ENCODE measurements at places on chromosomes 4 and X. TPM values are rescaled to one million over a fixed set of nuclear protein-coding genes. Genes with fewer than 3 reads are reported as not detected.

The DDIT4L gene
- polyA plus RNA-seq, result not detected

The PLCXD1 gene
- polyA plus RNA-seq, result 2.7 TPM

The CXorf65 gene
- polyA plus RNA-seq, result not detected

The CLIC2 gene
- 0.21 TPM for polyA plus RNA-seq

- H3K4me3 ChIP-seq, result no peak overlapping the region
- no peak overlapping the region for H3K27ac ChIP-seq
- H3K27me3 ChIP-seq, result no peaks in the 10 kb centered on the region
- no peaks in the 10 kb centered on the region for H3K36me3 ChIP-seq
- DNase-seq, result no peak
- no peaks in the 10 kb centered on the region for H3K4me1 ChIP-seq
These were observed 545.5 kb upstream of the HTR2C start for GRCh38 chrX:114038358-114038757.

DNA sequence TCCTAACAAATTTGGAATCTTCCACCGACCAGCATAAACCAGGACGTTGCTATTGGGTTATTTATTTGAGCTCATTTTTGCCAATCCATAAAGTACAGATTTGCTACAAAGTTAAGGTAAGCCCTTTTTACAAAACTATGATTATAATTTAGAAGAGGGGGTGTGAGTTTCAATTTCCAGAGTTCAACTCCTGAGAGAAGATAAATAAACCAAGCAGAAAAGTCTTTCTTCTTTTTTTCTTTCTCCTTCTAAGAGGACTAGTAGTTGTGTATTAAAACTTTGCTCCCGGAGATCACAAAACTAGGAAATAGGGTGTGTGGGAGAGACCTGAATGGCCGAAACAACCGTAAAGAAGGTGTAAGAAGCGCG lies 2.6 kb downstream of the PITX2 start:
- peak overlapping the region; percentile 71 for H3K4me3 ChIP-seq
- peaks cover 100% of the 10 kb centered on the region for H3K27me3 ChIP-seq
- no peak overlapping the region for H3K27ac ChIP-seq

DNA sequence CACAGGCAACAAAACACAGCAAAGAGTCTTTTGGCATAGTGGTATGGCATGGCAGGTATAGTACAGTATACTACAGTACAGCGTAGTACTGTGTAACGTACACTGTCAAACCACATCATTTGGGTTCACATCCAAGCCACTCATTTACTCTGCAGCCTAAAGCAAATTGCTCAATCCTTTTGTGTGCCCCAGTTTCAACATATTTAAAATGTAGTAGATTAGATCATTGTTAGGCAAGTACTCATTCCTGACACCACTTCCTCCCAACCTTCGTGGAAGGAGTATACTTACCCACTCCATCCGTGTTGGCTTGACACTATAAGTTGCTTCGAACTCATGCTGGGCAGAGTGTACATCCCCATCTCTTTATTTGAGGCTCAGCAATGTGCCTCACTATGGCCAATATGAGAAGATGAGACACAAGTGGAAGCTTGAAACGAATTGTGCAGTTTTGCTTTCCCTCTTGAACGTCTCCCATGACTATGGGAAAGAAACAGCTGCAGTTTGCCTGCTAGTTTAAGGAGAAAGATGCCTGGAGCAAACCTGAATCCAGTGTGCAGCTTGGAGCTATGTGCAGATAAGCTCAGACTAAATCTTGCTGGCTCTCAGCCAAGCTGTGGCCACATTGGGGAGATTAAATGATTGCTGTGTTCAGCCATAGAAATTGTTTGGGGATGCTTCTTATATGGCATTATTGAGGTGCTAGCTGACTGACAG lies 85.7 kb upstream of the TBL1X start:
- peaks cover 5% of the 10 kb centered on the region for H3K36me3 ChIP-seq
- peaks cover 13% of the 10 kb centered on the region for H3K4me1 ChIP-seq
- DNase-seq, result no peak
- no peak overlapping the region for H3K4me3 ChIP-seq
- H3K27ac ChIP-seq, result no peak overlapping the region
- no peaks in the 10 kb centered on the region for H3K27me3 ChIP-seq

DNA sequence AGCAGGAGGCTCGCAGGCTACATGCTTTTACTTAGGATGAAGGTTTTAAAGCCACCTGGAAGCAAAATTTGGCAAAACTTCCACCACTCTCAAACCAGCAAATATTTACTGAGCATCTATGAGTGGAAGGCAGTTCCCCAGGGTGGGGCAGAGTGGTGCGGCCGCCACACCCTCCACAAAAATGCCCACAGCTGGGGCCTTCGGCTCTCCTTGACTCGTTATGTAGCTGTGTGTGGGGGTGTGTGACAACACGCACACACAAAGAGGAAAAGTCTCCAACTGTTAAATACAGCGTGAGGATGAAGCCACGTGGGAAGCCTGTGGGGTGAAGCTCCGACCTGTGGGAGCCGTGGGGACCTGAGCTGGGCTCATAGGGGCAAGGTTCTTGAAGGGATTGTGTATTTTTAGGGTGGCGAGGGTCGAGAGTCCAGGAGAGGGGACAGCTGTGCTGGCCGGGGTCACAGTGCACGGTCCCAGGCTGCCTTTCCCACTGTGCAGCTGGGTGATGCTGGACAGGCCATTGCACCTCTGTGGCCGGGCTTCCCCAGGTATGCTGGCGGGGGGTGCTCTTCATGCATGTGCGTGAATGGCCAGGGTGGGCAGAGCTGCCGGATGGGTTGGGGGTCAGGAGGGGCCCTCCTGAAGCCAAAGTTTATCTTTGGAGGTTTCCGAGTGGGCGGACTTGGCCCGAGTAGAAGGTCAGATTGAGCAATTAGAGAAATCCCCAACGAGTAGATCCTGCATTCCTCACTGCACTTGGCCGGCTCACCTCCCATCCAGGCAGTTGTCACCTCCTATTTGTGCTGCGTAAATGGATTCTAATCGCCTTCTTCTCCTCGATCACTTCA lies 25.4 kb downstream of the SORCS2 start:
- H3K4me3 ChIP-seq, result no peak overlapping the region
- H3K36me3 ChIP-seq, result no peaks in the 10 kb centered on the region
- DNase-seq, result no peak
- no peak overlapping the region for H3K27ac ChIP-seq
- H3K27me3 ChIP-seq, result peaks cover 4% of the 10 kb centered on the region
- no peaks in the 10 kb centered on the region for H3K4me1 ChIP-seq

DNA sequence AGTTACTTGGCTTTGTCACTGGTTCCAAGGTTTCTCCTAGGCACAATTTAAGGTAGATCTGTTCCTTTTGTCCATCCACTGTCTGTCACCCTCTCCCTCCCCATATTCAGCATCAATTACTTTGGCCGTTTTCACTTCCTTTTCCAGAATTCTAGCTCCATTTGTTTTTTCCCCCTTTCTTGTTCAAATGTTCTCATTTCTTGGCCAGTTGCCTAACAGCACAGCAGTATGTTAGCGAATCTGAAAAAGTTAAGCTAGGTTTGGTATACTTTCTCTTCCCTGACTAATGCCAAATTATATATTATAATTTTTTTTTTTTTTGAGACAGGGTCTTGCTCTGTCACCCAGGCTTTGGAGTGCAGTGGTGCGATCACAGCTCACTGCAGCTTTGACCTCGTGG lies 409.1 kb upstream of the TEX13C start:
- no peaks in the 10 kb centered on the region for H3K36me3 ChIP-seq
- no peaks in the 10 kb centered on the region for H3K27me3 ChIP-seq
- no peaks in the 10 kb centered on the region for H3K4me1 ChIP-seq
- H3K27ac ChIP-seq, result no peak overlapping the region
- H3K4me3 ChIP-seq, result no peak overlapping the region

DNA sequence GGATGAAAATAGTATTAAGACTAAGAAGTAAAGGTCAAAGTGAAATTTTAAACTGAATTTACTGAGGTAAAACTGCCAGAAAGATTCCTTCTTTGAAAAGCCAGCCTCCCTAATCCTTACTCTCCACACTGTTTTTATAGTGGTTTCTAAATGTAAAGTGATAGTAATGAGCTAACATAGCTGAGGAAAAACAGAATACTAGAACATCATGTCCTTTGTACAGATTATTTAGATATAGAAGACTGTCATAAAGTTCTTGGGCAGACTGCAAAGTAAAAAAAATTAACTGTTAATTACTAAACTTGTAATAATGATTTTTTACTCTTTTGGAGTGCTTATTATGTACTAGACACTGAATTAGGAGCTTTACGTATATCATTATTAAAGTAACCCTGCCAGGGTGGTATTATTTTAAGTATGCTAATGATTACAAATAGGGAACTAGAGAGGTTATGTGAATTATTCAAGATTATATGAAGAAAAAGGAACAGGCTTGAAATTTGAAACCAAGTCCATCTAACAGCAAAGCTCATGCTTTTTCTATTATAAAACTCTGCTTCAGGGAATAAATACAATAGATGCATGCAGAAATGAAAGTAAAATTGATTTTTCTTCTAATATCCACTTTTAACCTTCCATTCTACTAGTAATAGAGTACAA lies 150.5 kb downstream of the TBCK start:
- peaks cover 66% of the 10 kb centered on the region for H3K36me3 ChIP-seq
- DNase-seq, result no peak

DNA sequence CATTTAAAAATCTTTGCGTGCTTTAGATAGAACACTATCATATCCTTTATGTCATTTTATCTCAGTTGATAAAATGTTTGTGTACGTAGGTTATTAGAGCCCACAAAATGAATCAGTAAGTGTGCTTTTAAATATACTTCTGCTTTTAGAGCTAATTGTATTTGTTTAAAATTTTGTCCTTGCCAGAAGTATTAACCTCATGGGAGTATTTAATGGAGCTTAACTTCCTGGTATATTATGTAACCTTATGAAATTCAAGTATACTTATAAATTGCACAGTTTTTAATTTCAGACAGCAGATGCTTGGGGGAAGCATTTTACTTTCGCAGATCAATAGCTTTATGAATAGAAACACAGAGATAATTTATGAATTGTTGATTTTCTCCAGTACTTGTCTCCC lies 90.2 kb downstream of the DIPK2B start:
- no peaks in the 10 kb centered on the region for H3K4me1 ChIP-seq
- DNase-seq, result no peak
- peaks cover 20% of the 10 kb centered on the region for H3K36me3 ChIP-seq
- no peak overlapping the region for H3K4me3 ChIP-seq
- H3K27me3 ChIP-seq, result no peaks in the 10 kb centered on the region

DNA sequence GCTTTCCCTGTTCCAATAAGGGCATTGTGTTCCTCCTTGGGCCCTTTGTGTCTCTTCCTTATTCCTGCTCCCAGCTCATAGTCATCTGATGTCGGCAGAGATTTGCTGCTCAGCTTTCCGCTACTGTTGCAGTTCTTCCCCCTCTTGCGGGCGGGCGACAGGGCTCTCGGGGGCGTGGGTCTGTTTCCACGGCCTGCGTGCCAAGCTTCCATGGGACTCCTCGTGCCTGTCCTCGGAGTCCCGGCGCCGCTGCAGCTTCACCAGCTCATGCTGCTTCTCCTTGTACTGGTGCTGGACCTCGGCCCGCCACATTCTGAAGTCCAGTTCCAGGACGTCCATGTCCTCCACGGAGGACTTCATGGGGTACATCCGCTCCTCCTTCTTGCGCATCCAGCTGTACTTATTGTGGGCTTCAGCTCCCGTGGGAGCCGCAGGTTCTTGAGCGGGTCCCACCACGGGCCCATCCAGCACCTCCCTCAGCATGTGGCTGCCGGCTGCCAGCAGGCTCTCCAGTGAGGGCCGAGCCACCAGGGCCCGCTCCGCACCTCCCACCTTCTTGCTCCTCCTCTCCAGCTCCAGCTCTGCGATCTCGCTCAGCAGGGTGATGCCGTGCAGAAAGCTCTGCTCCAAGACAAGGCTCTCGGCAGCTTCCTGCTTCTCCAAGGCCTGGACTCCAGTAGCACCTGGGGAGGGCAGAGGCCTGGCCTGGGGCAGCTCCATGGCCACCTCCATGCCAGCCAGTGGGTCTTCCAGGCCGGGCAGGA lies 74.1 kb upstream of the UCP1 start:
- no peak overlapping the region for H3K4me3 ChIP-seq
- no peaks in the 10 kb centered on the region for H3K36me3 ChIP-seq
- H3K27me3 ChIP-seq, result peaks cover 10% of the 10 kb centered on the region
- H3K27ac ChIP-seq, result no peak overlapping the region

- no peaks in the 10 kb centered on the region for H3K27me3 ChIP-seq
- no peak overlapping the region for H3K4me3 ChIP-seq
- peaks cover 25% of the 10 kb centered on the region for H3K4me1 ChIP-seq
- no peak for DNase-seq
- H3K27ac ChIP-seq, result no peak overlapping the region
These were observed 92.1 kb downstream of the AFF1 start for GRCh38 chr4:87026800-87027495.

DNA sequence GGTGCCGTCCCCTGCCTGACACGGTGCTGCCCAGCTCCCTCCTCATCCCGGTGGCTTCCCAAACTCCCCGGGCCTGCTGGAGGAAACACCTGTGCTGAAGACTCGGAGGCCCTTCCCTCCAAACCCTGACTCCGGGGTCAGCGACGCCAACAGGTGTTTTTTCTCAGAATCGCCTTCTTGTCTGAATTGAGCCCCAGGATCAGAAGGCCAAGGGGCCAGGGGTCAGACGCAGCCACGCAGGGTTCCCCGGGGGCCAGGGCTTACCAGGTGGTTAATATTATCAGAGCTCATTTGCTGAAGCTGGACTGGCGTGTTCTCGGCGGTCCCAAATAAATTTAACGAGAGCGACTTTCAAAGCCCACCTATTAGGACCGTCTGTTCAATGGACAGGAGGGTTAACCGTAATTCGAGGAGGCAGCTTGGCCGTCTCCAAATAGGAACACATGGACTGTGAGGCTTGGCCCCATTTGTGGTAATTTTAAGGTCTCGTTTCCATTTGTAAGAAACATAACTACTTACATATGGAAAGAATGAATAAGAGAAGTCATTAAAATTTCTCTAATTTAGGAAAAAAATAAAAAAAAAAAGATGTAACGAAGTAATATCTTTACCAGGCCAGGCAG lies 239.3 kb downstream of the CRLF2 start:
- no peaks in the 10 kb centered on the region for H3K4me1 ChIP-seq
- no peak overlapping the region for H3K4me3 ChIP-seq
- H3K27ac ChIP-seq, result no peak overlapping the region
- peaks cover 24% of the 10 kb centered on the region for H3K27me3 ChIP-seq
- no peak for DNase-seq

DNA sequence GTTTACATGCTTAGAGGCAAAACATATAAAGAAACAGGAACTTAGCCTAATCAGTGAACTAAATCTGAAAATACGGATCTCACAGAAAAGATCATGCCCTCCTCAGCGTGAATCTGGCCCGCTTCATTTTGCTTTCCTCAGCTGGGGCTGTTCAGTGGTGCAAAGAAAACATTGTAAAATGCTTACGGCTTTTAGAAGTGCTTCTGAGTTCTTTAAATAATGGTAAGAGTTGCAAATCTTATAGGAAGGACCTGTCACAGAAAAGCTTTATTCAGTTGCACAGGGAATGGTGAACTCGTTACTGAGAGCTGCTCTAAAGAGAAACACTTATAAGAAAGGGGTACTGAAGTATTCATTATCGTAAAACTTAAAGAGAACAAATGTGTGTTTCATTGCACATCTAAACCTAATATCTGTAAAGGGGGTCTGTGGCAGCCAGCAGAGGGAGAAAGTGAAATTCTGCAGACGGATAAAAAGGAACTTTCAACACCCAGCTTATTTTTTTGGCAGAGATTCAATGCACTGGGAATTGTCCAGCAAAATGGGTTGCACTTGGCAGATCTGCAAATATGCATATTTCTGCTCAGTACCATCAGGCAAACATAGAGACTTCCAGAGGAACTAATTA lies 139.2 kb upstream of the ANK2 start:
- peaks cover 7% of the 10 kb centered on the region for H3K4me1 ChIP-seq
- H3K27ac ChIP-seq, result no peak overlapping the region
- peaks cover 11% of the 10 kb centered on the region for H3K27me3 ChIP-seq
- no peaks in the 10 kb centered on the region for H3K36me3 ChIP-seq

- H3K27ac ChIP-seq, result no peak overlapping the region
- DNase-seq, result no peak
- H3K4me1 ChIP-seq, result no peaks in the 10 kb centered on the region
- H3K4me3 ChIP-seq, result no peak overlapping the region
- H3K27me3 ChIP-seq, result no peaks in the 10 kb centered on the region
These were observed 777.3 kb upstream of the GALNTL6 start for GRCh38 chr4:171035909-171036308.
